Spinal cord (tissue), 10 donors: ENCODE measurements at places on chromosomes 5 and 9. TPM values are rescaled to one million over a fixed set of nuclear protein-coding genes. Genes with fewer than 3 reads are reported as not detected.

The ERMP1 gene
- polyA plus RNA-seq: 16.2 TPM

The TICAM2 gene
- polyA plus RNA-seq: 3.8 TPM

The IL33 gene
- polyA plus RNA-seq: 17.9 TPM

The ABCA2 gene
- 139 TPM for polyA plus RNA-seq

The FAM153A gene
- polyA plus RNA-seq: 1.8 TPM

The FREM1 gene
- polyA plus RNA-seq: 40.0 TPM

The CYSRT1 gene
- 3.4 TPM for polyA plus RNA-seq

The ELAVL2 gene
- polyA plus RNA-seq: 111 TPM

The HEMGN gene
- 2.2 TPM for polyA plus RNA-seq

The NDST1 gene
- 79.3 TPM for polyA plus RNA-seq

The ASPN gene
- 12.5 TPM for polyA plus RNA-seq

The CD274 gene
- polyA plus RNA-seq: 2.3 TPM

The SLC34A3 gene
- polyA plus RNA-seq: 0.95 TPM

The CD72 gene
- 1.6 TPM for polyA plus RNA-seq

The MTX3 gene
- 13.4 TPM for polyA plus RNA-seq

The ANKRD55 gene
- polyA plus RNA-seq: 9.6 TPM

The KCNIP1 gene
- 165 TPM for polyA plus RNA-seq

The FBXL7 gene
- polyA plus RNA-seq: 28.3 TPM

The DDX4 gene
- 0.24 TPM for polyA plus RNA-seq

The TMEM174 gene
- 0.14 TPM for polyA plus RNA-seq

The PKD2L2 gene
- polyA plus RNA-seq: 0.21 TPM

The TMEM171 gene
- polyA plus RNA-seq: 0.74 TPM

The LHX2 gene
- 1.1 TPM for polyA plus RNA-seq

The TLE1 gene
- polyA plus RNA-seq: 69.9 TPM

The MRNIP gene
- polyA plus RNA-seq: 53.9 TPM

The ENHO gene
- polyA plus RNA-seq: 219 TPM
